ENCODE measurements at places on chromosomes 5 and 9.

- DNase-seq = no peak
Measured at GRCh38 chr5:124262470-124262869, 484.0 kb downstream of the ZNF608 start.

- DNase-seq = no peak
Measured at GRCh38 chr5:57575839-57576238, 93.2 kb upstream of the ACTBL2 start.

DNA sequence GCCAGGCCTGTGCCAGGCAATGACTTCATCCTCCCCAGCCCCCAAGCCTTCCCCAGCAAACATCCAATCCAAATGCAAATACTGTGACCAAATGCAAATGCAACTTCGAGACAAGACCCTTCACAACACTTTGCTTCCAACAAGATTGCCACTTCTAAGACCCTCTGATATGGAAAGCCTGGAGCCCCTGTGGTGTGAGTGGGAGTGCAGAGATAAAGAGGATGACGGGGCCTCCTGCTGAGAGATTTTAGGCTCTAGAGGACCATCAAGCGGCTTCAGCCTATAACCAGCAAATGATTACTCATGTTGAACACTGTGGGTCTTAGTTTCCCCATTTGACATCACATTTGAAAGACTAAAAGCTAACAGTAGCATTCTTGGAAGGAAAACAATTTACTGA is 46.6 kb upstream of the GABRP start:
- DNase-seq = no peak

GRCh38 chr5:154162539-154163151 is 27.9 kb upstream of the GALNT10 start:
- no peak for DNase-seq

DNA sequence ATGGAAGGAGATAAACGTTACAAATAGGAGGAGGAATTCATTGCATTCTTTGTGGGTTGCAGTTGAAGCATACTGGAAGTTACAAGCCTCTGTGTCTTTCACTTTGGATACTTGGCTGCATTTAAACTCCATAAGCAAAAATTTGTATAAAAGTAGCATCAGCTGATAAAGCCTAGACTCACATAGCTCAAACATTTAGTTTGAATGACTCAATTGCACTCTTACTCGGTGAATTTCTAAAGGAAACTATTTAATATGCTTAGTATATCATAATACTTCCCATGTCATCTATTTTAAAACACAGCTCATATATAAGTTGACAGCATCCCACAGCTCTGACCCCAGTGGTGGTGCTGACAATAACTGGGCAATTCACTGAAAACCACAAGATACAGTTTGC is 596.6 kb upstream of the ZNF608 start:
- DNase-seq = no peak

All from activated CD8-positive, alpha-beta T cell treated with anti-CD3 and anti-CD28 coated beads for 36 hours (primary cell).